ENCODE measurements at places on chromosomes 6 and 20.

- DNase-seq: peak; percentile 19
Observed at GRCh38 chr6:2971420-2972218, at the start of gene SERPINB6. TSS of gene SERPINB6 (minus strand) at chr6:2971567. CDS start at chr6:2959332, 12,235 bp downstream.

DNA sequence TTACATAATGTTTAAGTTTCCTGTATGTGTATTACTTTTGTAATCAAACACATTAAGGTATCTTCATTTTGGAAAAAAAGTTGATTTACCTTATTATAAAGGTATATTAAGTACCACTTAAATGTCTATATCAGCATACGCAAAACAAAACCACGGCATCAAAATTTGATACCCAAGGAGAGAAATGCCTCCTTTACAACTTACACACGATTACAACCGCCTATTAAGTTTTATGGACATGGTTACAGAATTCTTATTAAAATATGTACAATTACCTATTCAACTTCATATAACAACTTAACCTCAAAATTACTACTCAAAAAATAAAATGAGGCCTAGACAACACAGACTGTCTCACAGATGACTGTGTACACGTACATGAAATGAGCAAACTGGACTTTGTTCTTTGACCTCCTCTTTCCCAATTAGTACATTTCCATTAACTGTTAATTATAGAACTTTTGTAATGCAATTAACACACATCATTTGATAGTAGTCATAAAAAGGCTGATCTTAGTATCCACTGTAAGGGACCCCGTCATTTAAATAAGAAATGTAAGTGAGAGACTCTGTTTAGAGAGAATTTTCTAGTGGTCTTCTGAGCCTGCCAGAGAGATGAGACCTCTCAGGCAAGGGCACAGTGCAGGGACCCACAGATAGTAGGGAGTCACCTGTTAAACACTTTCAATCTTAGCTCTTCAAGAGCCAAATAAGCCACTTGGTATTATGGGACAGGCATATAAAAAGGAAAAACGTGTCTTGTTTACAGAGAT, 2.5 kb downstream of the DIDO1 start:
- DNase-seq: no peak

DNA sequence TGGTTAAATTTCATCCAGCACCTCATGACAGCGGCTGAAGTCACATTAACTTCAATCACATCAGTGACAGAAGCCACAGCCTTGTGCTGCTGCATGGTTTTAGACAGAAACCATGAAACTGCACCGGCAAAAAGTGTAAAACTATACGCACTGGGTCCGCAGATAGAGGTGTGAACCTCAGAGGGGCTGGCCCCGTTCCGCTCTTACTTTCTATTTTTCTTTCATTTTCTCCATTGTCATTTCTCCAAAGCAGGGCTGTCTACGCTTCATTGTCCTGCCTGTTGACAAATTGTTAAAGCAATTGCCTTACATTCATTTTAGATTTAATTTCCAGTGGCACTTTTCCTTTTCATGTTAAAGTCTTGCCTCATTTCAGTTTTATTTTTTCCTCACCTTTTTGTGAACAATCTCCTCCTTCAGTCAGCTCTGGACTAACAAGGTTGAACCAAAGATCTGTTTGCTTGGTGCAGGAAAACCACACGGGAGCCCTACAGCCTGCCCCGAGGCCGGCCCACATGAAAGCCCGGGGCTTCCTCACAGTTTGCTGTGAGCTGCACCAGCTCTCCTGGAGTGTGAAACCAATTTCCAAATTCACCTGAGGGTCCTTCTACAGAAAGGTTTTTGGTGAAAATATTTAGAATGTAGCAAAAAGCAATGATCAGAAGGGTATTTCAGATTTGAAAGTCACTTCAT, 63.7 kb downstream of the PRR18 start:
- no peak for DNase-seq

- no peak for DNase-seq
Observed at GRCh38 chr6:46025573-46025972, 9.9 kb upstream of the CLIC5 start.

- no peak for DNase-seq
Observed at GRCh38 chr6:157203312-157203744, 120.0 kb downstream of the TMEM242 start.

DNA sequence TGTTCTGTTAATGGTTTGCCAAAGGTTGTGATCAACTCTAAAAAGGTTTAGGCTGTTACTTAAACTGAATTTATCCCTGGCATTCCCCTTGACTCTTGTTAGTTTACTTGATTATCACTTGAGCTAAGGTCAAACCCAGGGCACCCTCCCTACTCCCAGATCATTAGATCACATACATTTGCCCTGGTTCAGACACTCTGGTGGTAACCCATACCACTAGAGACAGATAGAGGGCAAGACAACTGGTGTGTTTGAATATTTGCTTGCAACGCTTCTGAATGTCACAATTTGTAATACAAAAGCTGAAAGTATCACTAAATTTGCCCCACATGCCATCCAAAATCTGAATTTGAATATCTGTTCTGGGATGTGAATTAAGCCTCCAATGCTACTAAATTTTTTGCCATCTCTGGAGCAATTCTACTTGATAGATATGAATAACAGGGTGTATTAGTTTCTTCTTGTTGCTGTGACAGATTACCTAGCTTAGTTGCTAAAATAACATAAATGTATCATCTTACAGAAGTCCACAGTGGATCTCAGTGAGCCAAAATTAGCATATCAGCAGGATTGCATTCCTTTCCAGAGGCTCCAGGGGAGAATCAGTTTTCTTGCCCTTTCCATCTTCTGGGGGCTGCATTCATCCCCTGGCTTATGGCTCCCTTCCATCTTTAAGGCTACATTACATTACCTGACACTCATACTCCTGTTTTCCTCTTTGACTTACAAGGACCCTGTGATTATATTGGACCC, 45.4 kb downstream of the FIG4 start:
- DNase-seq: no peak

DNA sequence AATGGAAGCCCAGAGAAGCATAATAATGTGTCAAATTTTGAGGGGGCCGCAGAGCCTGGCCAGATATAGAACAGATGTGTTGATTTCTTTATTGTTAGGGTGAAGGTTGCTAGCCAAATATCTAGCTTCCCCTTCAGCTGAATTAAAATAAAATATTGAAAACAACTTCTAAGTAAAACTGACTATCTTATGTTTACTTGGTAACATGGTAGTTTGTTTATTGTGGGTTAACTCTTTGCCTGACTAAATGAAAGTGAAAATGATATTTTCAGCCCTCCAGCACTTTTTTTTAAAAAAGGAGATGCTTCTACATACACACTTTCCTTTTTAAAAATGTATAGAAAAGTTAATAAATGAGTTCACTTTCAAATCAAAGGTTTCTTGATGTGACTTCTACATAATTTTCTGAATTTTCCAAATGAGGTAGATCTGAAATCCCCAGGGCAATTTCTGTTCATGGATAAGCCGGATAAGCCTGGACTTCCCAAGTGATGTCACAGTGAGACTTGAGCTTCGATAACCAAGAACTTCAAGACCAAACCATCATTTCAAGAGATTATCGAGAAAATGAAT, 172.1 kb upstream of the OLIG3 start:
- no peak for DNase-seq

Data from activated CD4-positive, CD25-positive, alpha-beta regulatory T cell (primary cell).